Erythroblast (primary cell): ENCODE measurements at places on chromosomes 5 and 9.
A peak's percentile ranks its signal among the peaks of the same experiment; 100 is the strongest.

- no peak for DNase-seq
Measured at GRCh38 chr5:585962-586628, 26.0 kb upstream of the CEP72 start.

DNA sequence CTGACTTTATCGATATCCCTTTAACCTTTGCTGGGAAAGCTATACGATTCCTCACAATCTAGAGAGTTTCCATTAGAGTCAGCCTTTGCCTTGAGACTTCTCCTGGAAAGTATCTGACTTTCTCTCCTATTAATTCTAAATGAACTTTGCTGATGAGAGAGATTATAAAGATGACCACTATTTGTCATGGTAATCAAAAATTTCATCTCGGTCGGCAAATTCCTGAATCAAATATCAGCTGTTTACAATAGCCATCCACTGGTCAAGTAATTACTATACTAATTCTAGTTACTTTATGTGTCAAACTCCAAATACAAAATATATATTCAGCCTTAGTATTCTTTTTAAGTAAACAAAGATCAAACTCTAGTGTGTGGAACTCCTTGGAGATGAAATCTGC, 164.4 kb upstream of the ITGA1 start:
- DNase-seq, result no peak

DNA sequence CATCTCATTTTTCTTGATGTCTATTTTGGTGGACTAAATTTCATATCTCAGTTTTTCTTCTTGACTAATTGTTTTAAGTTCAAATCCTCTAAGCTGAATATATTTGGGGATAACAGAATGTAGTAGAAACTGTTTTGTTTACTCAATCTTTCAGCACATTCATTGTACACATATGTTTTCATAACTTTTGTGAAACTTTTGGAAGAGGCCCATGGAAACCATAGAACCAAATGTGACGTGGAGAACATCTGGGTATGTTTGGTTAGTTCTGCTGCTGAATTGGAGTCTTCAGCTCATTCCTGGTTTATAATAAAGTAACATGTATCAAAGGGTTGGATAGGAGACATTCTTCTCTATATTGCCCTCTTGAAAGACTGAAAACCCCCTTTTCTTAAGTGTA, 88.4 kb downstream of the CCDC171 start:
- DNase-seq, result no peak

GRCh38 chr9:136561779-136562178, 15.9 kb upstream of the NOTCH1 start:
- DNase-seq, result no peak

GRCh38 chr9:106069241-106069640, 374.9 kb downstream of the TMEM38B start:
- no peak for DNase-seq

DNA sequence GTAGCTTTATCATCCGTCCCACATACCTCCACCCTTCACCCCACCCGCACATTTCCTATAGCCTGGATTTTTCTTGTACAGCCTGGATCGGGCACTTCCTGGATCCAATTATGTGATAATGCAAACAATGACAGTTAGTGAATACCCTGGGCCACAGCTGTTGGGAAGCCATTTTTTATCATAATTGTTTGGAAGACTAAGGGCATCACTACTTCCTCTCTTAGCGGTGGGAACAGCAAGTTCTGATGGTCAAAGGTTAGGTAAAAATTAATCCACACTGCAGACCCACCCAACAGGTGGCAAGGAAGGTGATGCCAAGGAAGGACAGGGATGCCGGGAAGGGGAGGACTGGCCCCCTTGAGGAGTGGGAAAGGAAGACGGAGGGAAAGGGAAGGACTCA, 183.7 kb downstream of the SAXO1 start:
- DNase-seq, result no peak

DNA sequence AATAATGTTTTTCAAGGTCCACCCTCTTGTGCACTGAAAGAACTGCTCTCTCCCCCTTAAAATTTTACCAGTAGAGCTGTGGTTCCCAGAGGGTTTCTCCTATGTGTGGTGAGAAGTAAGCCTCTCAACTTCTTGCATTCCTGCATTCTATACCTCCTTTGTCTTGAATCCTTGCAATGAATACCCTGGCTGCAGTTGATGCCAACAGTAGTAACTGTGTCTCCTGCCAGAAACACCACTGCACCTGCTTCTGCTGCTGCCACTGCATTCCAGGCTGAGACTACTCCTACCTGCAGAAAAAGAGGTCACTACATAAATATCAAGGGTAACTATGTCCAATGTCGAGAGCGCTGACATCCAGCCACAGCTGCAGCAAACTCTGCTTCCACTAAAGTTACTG, 203.7 kb downstream of the TMEM167A start:
- no peak for DNase-seq

DNA sequence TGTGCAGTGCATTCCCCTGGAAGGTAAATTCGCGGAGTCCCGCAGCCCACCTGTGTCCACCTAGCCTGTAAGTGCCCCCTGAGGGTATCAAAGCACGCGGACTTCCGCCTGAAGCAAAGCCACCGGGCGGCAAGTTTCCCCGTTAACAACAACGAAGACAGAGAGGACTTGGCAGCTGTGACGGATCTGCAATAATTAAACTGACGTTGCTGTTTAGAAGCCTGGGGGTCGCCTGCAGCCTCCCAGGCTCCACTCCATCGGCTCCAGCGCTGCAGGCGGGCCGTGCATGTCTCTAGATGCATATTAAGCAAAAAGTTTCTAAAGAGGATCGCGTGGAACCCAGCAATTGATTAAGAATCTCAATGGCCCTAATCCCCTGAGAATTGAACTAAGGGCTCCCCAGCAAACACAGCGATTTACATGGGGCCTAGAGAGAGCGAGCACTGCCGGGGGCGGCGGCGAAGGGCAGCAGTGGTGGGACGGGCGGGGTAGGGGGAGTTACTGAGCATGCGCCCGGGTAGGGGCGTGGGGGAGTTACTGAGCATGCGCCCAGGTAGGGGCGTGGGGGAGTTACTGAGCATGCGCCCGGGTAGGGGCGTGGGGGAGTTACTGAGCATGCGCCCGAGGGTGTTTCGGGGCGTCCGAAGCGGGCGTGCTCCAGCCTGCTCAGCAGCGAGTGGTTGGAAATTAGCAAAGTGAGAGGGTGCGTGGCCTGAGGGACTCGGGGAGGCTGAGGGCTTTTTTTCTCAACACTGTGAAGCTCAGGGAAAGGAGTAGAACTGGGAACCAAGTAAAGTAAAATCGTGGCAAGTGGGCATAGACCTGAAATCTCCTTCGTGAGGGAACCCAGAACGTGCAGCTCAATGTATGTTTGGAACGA, 255.2 kb downstream of the DOCK8 start:
- DNase-seq, result peak; percentile 94

GRCh38 chr9:108396193-108396592, 459.6 kb downstream of the ACTL7B start:
- DNase-seq, result no peak

- no peak for DNase-seq
Measured at GRCh38 chr5:153530357-153531143, 40.1 kb downstream of the GRIA1 start.

GRCh38 chr9:91150998-91151717, 210.6 kb downstream of the AUH start:
- DNase-seq, result no peak

DNA sequence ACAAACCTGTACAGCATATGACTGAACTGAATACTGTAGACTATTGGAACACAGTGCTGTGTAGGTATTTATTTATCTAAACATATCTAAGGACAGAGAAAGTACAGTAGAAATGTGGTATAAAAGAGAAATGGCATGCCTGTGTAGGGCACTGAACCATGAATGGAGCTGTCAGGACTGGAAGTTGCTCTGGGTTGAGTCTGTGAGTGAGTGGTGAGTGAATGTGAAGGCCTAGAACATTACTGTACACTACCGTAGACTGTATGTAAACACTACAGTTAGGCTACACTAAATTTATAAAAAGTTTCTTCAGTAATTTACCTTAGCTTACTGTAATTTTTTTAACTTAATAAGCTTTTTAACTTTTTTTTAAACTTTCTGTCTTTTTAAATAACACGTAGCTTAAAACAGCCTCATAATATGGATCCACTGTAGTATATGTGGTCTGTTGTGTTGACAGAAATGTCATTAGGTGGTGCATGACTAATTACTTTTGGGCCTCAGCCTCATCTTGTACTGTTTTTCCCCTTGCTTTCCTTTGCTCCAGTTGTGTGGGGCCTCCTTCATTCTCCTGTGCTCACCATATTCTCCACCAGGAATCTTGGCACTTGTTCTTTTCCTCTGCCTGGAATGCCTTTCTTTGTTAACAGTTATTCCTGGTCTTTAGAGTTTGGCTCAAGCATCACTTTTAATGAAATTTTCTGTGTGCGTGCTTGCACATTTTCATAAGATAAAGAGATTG, 8.8 kb downstream of the SPIN1 start:
- DNase-seq, result no peak

DNA sequence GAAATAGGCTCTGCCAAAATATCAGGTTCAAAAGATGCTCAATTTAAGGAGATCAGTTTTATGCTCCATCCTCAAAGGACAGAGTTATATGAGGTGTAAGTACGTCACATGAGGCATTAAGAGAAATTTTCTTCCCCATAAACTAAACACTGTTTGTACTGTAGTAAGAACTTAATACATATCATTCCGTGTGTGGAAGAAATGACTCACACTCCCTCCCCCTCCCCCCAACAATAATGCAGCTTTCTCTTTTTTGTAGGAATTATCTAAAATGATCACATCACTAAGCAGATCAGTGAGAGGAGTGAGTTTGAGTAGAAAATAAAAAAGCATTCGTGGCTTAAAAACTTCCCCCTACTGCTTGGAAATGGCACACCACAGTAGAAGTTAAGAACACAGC, 2.2 kb downstream of the CDH12 start:
- peak; percentile 2 for DNase-seq

DNA sequence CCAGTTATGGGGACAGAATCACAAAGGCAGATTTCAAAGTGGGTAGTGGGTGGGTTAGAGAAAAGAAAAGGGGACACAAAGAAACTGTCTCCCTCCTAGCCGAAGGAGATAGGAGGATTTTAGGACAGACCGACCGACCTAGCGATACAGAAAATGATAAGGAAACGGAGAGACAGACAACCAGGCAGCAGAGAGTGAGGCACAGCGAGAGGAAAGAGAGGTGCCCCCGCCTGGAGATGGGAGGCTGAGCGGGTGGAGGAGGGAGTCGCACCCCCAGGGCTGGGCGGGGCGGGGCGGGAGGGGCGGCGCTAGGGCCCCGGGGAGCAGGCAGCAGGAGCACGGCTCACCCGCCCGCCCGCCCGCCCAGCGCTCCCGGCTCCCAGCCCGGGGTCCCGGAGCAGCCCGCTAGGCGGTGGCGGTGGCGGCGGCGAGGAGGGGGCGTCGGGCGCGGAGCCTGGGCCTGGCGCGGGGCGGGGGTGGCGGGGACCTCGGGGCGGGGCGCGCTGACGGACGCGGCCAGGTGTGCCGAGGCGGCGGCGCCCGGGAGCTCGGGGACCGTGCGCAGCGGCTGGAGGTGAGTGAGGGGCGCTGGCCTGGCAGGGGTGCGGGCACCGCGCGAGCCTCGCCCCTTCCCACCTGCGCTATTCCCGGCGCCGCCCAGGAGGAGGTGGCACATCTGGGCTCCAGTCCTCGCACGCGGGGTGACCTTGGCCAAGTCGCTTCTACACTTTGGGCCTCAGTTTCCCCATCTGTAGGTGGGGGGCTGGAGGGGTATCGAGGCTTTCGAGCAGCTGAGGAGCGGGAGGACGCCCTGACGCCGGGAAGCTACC, 15.9 kb upstream of the SYNPO start:
- DNase-seq, result peak; percentile 35

GRCh38 chr5:64292611-64293215, 127.1 kb downstream of the RNF180 start:
- DNase-seq, result no peak

GRCh38 chr5:127586811-127587210, 62.1 kb upstream of the CTXN3 start:
- DNase-seq, result no peak

GRCh38 chr5:170471551-170472178, 32.2 kb upstream of the KCNIP1 start:
- DNase-seq, result no peak
